NCI-H1436 (cell line): ENCODE measurements at places on chromosomes 7 and 10.

GRCh38 chr10:104076743-104077160 lies 8.9 kb downstream of the COL17A1 start:
- peak; percentile 72 for DNase-seq

DNA sequence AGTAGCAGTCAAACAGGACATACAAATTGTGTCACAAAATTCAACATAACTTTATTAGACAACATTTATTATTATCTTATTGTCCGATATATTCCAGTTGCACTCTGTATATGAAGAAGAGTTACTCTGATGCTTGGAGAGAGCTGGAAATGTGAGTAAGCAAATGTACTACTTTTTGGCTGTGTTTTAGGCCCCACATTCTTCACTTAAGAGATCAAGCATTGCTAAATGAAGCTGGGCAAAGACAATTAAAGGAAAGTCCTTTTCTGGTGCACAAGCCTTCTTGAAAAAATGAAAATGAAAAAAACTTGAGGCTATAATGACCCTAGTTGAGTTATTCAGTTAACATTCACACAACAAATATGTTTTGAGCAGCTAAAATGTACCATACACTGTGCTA lies 26.1 kb downstream of the MYPN start:
- no peak for DNase-seq

GRCh38 chr7:48035967-48036478 lies 680 bp downstream of the C7orf57 start:
- DNase-seq = no peak

DNA sequence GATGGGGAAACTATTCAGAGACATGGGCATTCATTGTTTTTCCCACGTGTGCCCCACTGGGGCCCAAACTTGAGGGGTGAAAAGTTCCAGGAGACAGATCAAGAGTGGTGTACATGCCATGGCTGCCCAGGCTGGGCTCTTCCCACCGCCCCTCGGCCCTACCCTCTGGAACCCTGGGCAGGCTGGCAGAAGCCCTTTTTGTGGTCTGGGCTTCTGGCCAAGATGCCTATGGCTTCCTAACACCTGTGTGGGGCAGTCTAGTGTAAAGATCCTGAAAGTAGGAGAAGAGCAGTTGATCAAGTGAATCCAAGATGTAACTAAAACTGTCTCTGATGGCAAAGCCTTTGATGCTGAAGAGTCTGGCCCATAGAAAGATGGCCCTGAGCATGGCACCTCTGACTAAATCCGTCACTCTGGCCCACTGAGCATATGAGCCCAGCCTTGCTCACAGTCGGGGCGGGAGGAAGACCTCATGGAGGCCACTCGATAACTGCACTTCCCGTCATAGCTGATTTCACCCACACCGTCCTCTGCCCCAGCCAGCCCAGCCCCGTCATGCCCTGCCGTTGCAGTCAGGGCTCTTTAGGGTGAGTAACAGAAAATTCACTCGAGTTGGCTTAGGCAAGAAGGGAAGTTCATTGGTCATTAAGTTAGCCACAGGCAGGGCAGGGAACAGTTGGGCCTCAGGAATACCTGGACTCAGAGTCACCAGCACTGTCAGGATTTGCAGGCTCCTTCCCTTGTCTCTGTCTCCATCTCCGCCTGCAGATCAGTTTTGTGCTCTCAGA lies 37.9 kb upstream of the MTPAP start:
- no peak for DNase-seq

DNA sequence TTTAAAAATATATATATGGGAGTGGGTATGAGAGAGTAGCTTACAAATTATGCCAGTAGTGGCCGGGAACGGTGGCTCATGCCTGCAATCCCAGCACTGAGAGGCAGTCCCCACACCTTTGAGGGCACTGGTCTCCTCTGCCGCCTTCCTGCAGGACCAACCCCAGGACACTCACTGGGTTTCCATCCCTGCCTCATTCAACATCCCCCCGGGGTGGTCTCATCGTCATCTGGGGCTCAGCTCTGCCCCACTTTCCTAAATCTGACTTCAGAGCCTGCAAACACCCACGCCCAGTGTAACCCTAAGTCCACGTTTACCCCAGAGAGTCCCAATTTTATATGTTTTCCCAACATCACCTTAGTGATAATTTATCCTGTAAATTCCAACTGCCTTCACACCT lies 96.5 kb downstream of the DIP2C start:
- DNase-seq = no peak

DNA sequence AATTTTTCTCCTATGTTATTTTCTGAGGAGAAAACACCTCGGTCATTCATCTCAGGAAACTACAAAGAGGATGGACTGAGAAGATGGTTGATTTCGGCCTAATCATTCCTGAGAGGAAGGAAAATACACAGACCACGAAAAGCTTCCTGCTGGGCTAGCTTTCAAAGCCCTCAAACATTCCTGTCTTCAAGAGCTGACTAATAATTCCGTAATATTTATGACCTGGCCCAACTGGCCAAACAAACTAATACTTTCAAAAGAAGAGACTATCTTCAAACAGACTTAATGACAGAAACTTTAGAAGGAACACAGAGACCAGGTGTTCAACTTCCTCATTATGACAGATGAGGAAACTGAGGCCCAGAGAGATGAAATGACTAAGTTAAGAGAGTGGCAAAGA lies 215.1 kb upstream of the FRMD4A start:
- DNase-seq = no peak

DNA sequence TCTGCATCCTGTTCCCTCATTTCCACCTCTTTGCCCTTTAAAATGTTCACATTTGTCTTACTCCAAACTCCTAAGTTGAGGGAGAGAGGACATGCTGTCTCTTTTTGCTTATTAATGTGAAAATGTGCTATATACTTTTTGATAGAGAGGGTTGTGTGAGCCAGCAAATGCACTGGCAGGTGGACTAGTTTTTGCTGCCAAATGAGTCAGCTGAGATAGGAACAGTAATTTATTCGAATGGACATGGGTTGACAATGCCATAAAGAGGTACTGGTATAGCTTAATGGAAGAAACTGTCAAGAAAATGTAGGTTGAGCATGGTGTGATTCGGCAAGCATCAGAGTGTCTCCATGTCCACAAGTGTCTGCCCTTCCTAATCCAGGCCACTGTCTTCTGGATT lies 9.2 kb upstream of the TRUB1 start:
- no peak for DNase-seq

DNA sequence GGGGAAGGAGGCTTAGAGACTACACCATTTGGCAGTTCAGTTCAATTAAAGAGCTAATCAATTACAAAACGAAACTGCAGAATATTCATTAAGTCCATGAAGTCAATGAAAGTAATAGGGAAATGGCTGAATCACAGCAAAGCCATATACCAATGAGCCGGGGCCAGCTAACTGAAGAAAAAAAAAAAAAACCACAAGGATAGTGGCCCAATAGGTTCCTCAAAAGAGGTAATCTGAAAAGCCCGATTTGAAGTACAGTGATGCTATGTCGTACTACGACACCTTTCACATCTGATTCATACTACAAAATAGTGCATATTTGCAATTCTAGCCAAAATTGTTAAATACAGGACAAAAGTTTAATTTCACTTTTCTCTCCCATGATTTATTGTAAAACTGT lies 2.5 kb downstream of the ARHGAP12 start:
- no peak for DNase-seq

- no peak for DNase-seq
Measured at GRCh38 chr7:81926154-81926553, 156.3 kb upstream of the HGF start.

- DNase-seq = no peak
Measured at GRCh38 chr10:11125004-11125403, 107.3 kb downstream of the CELF2 start.

GRCh38 chr10:74104996-74105395 lies 45.6 kb downstream of the AP3M1 start:
- no peak for DNase-seq
